ENCODE measurements at places on chromosomes 2 and 18.

GRCh38 chr2:53087262-53087873 lies 680.2 kb upstream of the CHAC2 start:
- DNase-seq, result no peak

DNA sequence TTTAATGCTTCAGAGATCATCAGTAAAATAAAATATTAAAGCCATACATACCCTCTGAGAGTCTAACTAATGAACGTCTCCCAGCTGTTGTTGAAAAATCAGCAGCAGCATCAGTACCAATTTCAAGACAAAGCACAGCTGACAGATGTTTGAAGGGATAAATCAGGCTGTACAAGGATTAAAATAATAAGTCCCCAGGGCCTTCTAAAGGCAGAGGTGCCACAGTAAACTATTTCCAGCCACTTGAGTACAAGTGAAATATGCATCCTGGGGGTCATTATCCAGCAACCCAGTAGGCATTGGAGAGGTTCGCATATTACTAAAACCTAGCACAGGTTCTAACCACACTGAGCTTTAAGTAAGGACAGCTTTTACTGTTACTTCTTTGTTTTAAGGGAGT lies 76.9 kb downstream of the NXPH2 start:
- DNase-seq, result no peak

DNA sequence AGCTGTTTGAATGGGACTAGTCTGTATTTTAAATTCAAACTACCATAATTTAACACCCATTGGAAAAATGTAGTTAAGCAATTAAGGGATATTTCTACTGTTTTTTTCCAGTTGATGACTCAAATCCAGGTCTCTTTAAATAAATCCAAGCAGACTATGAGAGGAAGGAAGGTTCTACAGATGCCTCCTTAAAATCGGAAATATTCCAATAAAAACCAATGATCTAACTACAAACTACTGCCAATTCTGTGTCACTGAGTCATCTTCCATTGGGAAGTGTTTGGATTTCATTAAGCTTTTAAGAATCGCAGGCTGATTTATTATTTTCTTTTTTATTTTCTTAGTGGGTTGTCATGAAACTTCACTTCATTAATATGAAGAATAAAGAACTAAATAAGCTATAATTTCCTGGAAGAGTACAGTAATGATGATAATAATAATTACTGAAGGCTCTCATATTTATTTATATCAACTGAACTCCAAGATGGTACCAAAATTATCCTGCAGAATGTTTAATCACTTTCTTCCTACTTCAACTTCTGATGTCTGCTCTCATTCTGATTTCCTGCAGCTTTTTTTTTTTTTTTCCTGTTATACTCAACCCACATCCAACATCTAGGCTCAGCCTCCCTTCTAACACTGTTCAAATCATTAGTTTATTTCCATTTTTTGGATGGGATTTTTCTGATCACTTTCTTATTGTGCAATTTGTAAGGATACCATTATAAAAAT lies 166.3 kb upstream of the FN1 start:
- no peak for DNase-seq

- DNase-seq, result no peak
Observed at GRCh38 chr2:105334211-105334610, 3.1 kb upstream of the C2orf49 start.

DNA sequence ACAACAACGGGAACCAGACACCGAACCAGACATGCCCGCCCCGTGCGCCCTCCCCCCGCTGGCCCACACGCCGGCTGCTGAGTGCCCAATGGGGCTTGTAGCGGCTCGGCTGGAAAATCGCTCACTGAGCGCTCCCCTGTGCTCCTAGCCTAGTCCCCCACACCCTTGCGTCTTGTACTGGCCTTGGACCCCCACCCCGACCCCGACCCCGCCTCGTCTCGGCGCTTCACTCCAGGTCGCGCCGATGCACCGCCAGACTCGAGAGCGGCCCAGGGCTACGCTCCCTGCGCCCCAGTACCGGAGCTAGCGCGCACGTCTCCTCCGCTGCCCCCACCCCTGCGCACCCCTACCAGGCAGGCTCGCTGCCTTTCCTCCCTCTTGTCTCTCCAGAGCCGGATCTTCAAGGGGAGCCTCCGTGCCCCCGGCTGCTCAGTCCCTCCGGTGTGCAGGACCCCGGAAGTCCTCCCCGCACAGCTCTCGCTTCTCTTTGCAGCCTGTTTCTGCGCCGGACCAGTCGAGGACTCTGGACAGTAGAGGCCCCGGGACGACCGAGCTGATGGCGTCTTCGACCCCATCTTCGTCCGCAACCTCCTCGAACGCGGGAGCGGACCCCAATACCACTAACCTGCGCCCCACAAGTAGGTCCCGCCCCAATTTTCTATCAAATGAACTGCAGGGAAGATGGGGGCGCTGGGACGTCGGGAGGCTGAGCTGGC lies 1.5 kb downstream of the GAD1 start:
- no peak for DNase-seq

- DNase-seq, result no peak
Observed at GRCh38 chr2:222353993-222354392, 55.2 kb upstream of the PAX3 start.

GRCh38 chr2:95315801-95316411 lies 18.8 kb downstream of the KCNIP3 start:
- DNase-seq, result no peak

Data from NCI-H1417 treated with DMSO at 0.1 percent for 48 hours (cell line).